GOT3 (cell line): ENCODE measurements at places on chromosomes 1 and 21.

GRCh38 chr1:162169031-162169790 lies 99.7 kb downstream of the NOS1AP start:
- no peak for DNase-seq

- DNase-seq = no peak
Observed at GRCh38 chr1:77015748-77016341, 148.6 kb downstream of the ST6GALNAC5 start.

DNA sequence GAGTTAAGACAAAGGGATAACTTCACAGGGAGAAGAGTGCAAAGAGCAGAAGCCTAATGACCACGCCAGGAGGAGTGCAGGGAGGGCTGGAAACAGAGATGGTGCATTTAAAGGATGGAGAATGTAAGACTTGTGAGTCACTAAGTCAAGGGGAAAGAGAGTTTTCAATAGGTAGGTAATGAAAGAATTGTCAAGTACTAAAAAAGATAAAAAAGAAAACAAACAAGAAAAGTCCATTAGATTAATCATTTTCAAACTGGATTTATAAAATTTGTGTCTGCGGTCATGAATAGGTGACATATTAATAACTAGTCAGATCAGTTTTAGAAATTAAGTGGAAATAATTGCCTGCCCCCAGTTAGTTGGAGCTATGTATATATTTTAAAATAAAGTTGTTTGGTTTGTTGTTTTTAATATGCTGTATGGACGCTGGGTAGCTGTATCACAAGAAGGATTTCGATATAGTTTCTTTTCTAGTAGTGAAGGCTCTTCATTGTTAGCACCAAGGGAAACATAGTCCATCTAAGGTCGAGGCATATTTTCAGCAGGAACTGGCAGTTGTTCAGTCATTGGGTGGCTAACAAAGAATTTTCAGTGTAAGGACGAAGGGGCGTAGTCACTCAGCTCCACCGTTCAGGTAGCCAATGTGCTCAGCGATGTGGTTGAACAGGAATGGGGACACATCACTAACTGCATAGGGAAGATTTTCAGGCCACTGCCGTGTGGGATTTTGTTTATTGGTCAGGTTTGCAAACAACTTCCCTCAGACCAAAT lies 203.0 kb downstream of the TGFB2 start:
- no peak for DNase-seq

DNA sequence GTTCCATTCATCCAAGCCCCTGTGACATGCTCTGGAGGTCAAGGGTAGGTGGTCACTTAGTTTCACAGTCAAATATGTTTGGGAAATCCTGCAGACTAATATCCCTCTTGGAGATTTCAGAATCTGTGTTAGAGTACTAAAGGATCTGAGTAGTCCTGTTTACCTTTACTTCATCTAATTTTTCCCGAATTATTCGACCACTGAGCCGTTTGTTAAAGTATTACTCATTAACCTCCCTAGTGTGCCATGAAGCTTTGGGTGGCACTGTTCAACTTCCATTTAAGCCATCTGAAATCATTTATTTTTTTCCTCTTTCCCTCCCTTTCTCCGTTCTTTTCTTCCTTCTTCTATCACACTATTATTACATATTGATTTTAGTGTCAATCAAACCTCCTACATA lies 109.9 kb downstream of the NGF start:
- DNase-seq = no peak

DNA sequence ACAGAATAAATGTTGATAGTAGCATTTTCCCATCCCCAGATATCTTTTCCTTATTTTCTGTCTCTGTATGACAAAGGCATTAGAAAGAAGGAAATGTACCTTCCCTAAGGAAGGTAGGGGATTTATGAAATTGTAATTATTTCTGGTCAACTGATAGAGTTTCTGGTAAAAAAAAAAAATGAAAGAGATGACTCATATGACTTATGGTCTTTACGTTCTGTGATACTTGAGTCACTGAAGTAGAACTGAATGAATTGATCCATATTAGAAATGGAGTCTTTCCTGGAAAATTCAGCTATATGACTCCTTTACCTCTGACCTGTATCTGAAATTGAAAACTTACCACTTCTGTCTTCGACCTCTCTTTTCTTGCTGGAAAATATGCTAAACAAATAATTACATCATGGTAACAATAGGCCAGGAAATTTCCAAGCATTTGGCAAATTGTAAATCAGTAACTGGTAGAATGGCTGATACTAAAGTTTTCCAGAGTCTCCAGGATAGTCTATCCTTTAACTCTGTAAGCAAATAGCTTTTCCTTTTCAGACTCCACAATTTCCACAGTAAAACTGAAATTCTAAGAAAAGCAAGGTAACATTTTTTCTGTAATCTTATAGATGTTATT lies 364.3 kb upstream of the PTBP2 start:
- no peak for DNase-seq

DNA sequence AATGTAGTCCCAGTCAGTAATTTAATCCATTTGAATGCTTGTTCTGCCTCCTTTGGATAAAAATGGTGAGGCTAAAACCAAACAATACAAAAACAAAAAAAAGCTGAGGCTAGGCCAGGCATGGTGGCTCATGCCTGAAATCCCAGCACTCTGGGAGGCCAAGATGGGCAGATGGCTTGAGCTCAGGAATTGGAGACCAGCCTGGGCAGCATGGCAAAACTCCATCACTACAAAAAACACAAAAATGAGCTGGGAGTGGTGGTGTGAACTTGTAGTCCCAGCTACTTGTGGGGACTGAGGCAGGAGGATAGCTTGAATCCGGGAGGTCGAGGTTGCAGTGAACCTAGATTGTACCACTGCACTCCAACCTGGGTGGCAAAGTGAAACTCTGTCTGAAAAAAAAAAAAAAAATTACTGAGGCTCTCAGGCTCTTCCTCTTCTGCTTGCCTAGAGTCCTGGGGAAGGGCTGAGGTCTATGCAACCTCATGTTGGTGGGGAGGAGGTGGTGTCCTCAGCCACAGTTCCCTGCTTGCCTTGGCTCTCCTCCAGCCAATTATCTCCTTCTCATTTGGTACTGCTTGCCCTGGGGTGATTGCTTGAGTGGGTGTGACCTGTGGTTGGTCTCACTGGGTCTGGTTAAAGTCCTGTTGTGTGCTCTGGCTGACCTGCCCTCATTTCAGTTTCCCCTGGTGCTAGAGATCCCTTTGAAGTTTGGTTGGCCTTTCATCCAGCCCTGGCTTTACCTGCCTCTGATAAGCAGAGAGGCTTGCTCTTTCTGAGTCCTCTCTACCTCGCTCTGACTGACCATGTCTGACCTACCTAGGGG lies 20.9 kb downstream of the S1PR1 start:
- no peak for DNase-seq

GRCh38 chr1:89781494-89782126 lies 39.2 kb upstream of the LRRC8D start:
- no peak for DNase-seq

GRCh38 chr21:39048064-39048463 lies 135.2 kb downstream of the PSMG1 start:
- DNase-seq = no peak
